Liver (tissue), 10 donors: ENCODE measurements at places on chromosomes 3 and 15. TPM values are rescaled to one million over a fixed set of nuclear protein-coding genes. Genes with fewer than 3 reads are reported as not detected.
A peak's percentile ranks its signal among the peaks of the same experiment; 100 is the strongest.

DNA sequence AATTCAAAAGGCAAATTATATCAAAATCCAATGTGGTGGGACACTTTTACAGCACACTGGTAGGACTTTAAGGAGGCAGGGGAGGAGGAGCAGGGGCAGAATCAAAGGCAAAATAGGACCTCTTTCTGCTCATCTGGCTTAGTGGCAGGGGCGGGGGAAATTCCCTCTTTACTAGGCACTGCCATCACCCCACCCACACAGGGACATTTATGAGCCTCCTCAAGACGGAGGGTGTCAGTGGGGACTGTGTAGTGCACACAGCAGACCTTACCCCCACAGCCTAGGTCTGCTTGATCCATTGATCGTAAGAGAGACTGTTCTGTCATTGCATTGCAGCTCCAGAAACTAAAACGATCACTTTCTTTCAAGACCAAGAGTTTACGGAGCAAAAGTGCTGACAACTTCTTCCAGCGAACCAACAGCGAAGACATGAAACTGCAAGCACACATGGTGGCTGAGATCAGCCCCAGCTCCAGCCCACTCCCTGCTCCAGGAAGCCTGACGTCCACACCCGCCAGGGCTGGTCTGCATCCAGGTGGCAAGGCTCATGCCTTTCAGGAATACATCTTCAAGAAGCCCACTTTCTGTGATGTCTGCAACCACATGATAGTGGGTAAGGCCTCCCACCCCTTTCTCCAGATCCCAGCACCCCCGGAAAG is 62.9 kb downstream of the STAC start:
- H3K27me3 ChIP-seq = no peaks in the 10 kb centered on the region
- H3K36me3 ChIP-seq = no peaks in the 10 kb centered on the region
- no peak for DNase-seq
- H3K4me1 ChIP-seq = no peaks in the 10 kb centered on the region

DNA sequence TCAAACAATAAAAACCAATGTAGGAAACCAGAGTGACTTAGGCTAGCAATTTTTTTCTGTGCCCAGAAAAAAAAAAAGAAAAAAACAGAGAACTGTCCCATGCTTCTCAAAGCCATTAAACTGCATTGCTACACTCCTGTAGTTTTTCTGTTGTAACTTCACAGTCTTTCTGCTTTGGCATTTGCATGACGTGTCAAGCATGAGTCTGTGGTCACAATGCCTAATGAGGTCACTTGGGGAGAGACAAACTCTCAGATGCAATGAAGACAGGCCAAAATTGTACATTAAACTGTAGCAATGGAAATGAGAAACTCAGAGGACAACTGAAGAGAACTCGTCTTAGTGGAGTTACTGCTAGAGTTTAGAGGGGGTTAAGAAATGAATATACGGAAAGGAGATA is 30.8 kb downstream of the CCDC80 start:
- H3K36me3 ChIP-seq = no peaks in the 10 kb centered on the region
- no peak overlapping the region for H3K27ac ChIP-seq
- no peaks in the 10 kb centered on the region for H3K27me3 ChIP-seq
- H3K4me1 ChIP-seq = no peaks in the 10 kb centered on the region
- no peak for DNase-seq
- no peak overlapping the region for H3K4me3 ChIP-seq

DNA sequence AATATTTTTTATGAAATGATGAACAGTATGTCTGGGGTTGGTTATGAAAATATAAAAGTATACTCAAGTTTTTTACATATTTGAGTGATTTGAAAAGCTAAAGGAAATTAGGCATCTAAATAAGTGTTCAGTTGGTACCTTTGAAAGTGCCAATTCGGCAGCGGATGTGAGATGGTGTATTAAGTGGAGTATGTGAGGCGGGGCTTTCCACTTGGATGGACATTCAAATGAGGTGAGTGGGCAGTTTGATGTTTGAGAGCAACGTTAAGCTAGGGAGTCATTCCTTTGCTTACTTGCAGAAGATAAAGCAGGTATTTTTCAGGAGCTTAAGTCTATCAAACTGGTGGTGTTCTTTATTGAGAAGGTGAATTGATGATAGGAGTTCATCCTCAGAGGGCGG is 189.0 kb upstream of the GOLIM4 start:
- H3K27ac ChIP-seq = no peak overlapping the region
- no peaks in the 10 kb centered on the region for H3K27me3 ChIP-seq
- H3K4me1 ChIP-seq = no peaks in the 10 kb centered on the region

DNA sequence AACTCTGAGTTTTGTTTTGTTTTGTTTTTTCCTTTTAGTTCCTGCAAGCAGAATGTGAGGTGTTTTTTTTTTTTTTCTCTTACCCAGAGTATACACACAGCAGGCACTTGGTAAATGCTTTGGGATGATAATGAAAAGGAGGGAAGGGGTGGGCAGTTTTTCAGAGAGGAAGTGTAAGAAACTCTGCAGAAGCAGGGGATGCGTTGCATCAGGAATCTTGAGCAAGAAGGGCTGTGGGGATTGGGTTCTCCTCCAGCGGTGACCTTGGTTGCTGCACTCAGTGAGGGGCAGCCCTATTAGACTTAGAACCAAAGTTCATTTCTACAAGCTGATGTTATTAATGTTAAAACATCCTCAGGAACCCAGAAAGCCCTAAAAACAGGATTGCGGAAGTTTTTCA is 32.2 kb upstream of the TMEM158 start:
- no peak overlapping the region for H3K4me3 ChIP-seq
- no peaks in the 10 kb centered on the region for H3K27me3 ChIP-seq
- no peak overlapping the region for H3K27ac ChIP-seq
- DNase-seq = no peak
- H3K4me1 ChIP-seq = no peaks in the 10 kb centered on the region

GRCh38 chr15:80582816-80583423 is 112.2 kb upstream of the ABHD17C start:
- peaks cover 9% of the 10 kb centered on the region for H3K4me1 ChIP-seq
- DNase-seq = no peak
- H3K27ac ChIP-seq = no peak overlapping the region
- H3K4me3 ChIP-seq = no peak overlapping the region
- H3K27me3 ChIP-seq = no peaks in the 10 kb centered on the region
- H3K36me3 ChIP-seq = no peaks in the 10 kb centered on the region

DNA sequence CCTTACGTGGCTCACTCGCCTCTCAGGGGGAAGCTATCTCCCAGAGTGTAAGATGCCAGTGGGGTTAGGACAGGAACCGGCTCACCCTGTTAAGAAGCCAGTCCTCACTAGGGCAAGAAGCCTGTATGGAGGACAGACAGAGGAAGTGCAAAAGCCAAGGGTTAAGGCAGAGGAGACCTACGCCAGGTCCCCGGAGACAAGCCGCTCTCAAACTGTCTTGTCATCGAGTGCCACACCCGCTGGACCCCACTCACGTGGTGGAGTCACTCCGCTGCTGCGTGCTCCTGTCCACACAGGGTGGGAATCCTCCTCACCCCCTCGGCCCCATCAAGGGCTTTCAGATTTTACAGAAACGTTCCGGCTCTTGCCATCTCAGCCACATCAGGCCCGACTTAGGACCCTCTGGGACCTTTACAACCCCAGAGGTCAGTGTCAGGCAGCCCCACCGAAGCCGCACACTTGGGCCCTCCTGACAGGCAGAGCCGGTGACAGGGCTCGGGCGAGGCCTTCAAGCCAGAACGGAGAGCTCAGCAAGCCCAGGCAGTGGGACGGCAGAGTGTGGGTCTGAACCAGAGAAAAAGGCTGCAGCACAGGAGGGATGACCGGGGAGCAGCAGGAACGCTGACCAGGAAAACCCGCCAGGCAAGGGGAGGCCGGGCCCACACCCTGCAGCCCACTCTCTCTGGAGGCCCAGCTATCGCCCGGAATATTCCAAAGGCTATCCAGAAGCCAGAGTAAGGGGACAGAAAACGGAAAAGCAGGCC is 61.7 kb downstream of the XXYLT1 start:
- H3K27ac ChIP-seq = peak overlapping the region; percentile 37
- no peaks in the 10 kb centered on the region for H3K36me3 ChIP-seq
- H3K27me3 ChIP-seq = no peaks in the 10 kb centered on the region
- no peak for DNase-seq
- H3K4me1 ChIP-seq = no peaks in the 10 kb centered on the region

GRCh38 chr15:45200799-45201556 is 13.2 kb upstream of the SHF start:
- H3K27ac ChIP-seq = peak overlapping the region; percentile 98
- peak overlapping the region; percentile 53 for H3K4me3 ChIP-seq
- H3K36me3 ChIP-seq = no peaks in the 10 kb centered on the region
- peaks cover 3% of the 10 kb centered on the region for H3K4me1 ChIP-seq
- peak; percentile 84 for DNase-seq

GRCh38 chr3:47301456-47301855 is 18.7 kb downstream of the KLHL18 start:
- H3K4me1 ChIP-seq = no peaks in the 10 kb centered on the region
- peaks cover 7% of the 10 kb centered on the region for H3K36me3 ChIP-seq
- DNase-seq = no peak

DNA sequence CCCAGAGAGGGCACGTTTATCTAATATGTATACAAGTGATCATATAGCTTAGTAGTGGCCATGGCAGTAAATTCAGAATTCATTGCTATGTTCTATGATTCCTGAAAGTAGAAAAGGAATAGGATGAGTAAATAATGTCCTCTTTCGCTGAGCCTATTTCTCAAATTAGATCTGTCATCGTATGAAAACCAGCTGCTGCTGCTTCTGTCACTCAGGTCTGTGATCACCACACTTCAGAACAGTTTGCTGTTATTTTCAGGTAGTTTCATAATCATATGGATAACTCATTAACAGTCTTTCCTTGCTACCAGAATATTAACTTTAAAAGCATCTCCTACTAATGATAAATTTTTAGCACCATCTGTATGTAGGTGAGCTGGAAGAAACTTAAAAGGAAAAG is 289.1 kb upstream of the AZI2 start:
- no peaks in the 10 kb centered on the region for H3K4me1 ChIP-seq
- no peaks in the 10 kb centered on the region for H3K27me3 ChIP-seq
- no peak overlapping the region for H3K4me3 ChIP-seq
- H3K36me3 ChIP-seq = no peaks in the 10 kb centered on the region

GRCh38 chr15:39535466-39535865 is 45.4 kb upstream of the THBS1 start:
- no peak overlapping the region for H3K27ac ChIP-seq
- H3K4me1 ChIP-seq = no peaks in the 10 kb centered on the region
- H3K27me3 ChIP-seq = no peaks in the 10 kb centered on the region
- DNase-seq = no peak

DNA sequence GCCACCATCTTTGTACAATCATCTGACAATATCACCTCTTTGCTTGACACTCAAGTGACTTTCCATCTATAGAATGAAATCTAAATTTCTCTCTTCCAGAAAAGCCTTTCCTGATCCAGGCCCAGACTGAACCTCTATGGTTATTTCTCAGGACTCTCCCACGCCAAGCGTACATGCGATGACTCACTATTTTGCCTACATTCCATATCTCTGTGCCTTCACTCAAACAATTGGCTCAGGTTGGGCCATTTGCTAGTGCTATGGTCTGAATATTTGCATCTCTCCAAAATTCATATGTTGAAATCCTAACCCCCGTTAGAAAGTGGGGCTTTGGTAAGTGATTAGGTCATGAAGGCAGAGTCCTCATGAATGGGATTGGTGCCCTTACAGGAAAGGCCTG is 43.9 kb downstream of the ST3GAL6 start:
- H3K27me3 ChIP-seq = no peaks in the 10 kb centered on the region
- no peak for DNase-seq
- no peak overlapping the region for H3K4me3 ChIP-seq
- H3K36me3 ChIP-seq = peaks cover 2% of the 10 kb centered on the region
- peaks cover 7% of the 10 kb centered on the region for H3K4me1 ChIP-seq

- DNase-seq = no peak
- no peak overlapping the region for H3K27ac ChIP-seq
- H3K36me3 ChIP-seq = no peaks in the 10 kb centered on the region
- no peaks in the 10 kb centered on the region for H3K27me3 ChIP-seq
- no peaks in the 10 kb centered on the region for H3K4me1 ChIP-seq
Measured at GRCh38 chr15:25695875-25696760, 167.0 kb downstream of the ATP10A start.

- DNase-seq = no peak
- H3K27me3 ChIP-seq = no peaks in the 10 kb centered on the region
- H3K4me3 ChIP-seq = no peak overlapping the region
Measured at GRCh38 chr3:129046732-129047552, 13.6 kb upstream of the GP9 start.

- H3K36me3 ChIP-seq = no peaks in the 10 kb centered on the region
- no peaks in the 10 kb centered on the region for H3K27me3 ChIP-seq
- no peak overlapping the region for H3K27ac ChIP-seq
- no peaks in the 10 kb centered on the region for H3K4me1 ChIP-seq
- H3K4me3 ChIP-seq = no peak overlapping the region
Measured at GRCh38 chr15:63347074-63347857, 34.4 kb downstream of the CA12 start.

GRCh38 chr3:149128821-149129220 is 617 bp upstream of the HPS3 start:
- no peak for DNase-seq
- H3K27me3 ChIP-seq = no peaks in the 10 kb centered on the region
- peak overlapping the region; percentile 75 for H3K27ac ChIP-seq
- H3K4me3 ChIP-seq = peak overlapping the region; percentile 90

GRCh38 chr15:93221759-93222158 is 132.7 kb upstream of the RGMA start:
- no peaks in the 10 kb centered on the region for H3K4me1 ChIP-seq
- no peak overlapping the region for H3K27ac ChIP-seq

GRCh38 chr15:63402498-63403253 is 21.0 kb upstream of the CA12 start:
- H3K27me3 ChIP-seq = no peaks in the 10 kb centered on the region
- peaks cover 3% of the 10 kb centered on the region for H3K4me1 ChIP-seq
- H3K4me3 ChIP-seq = no peak overlapping the region
- no peak overlapping the region for H3K27ac ChIP-seq

GRCh38 chr15:49036650-49037545 is 9.3 kb downstream of the SECISBP2L start:
- no peak for DNase-seq
- no peak overlapping the region for H3K4me3 ChIP-seq
- no peak overlapping the region for H3K27ac ChIP-seq
- H3K27me3 ChIP-seq = no peaks in the 10 kb centered on the region
- peaks cover 4% of the 10 kb centered on the region for H3K36me3 ChIP-seq
- peaks cover 13% of the 10 kb centered on the region for H3K4me1 ChIP-seq

DNA sequence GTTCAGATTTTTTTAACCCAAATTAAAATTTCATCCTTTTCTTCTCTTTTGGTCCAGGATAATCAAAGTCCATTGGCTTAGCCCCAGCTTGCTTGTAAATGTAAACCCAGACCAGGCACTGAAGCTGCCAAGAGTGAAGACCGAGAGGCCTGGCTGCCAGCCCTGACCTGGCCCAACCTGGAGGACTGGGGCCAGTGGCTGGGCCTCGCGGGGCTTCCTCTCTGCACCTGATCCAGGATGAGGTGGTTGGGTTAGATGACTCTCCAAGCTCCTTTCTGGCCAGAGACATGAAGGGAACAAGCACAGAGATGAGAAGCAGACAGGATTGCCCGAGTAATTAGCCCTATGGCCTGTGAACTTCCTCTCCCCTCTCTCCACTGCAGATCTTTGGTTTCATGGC is 50.6 kb downstream of the CMTM6 start:
- peaks cover 14% of the 10 kb centered on the region for H3K4me1 ChIP-seq
- DNase-seq = no peak
- H3K27ac ChIP-seq = no peak overlapping the region
- H3K4me3 ChIP-seq = no peak overlapping the region
- H3K27me3 ChIP-seq = no peaks in the 10 kb centered on the region
- H3K36me3 ChIP-seq = no peaks in the 10 kb centered on the region

GRCh38 chr3:111594781-111595180 is 365 bp downstream of the ZBED2 start:
- no peak overlapping the region for H3K4me3 ChIP-seq
- no peaks in the 10 kb centered on the region for H3K4me1 ChIP-seq
- H3K27ac ChIP-seq = no peak overlapping the region
- no peaks in the 10 kb centered on the region for H3K27me3 ChIP-seq
- H3K36me3 ChIP-seq = no peaks in the 10 kb centered on the region

The ZMYND10 gene
- total RNA-seq = 0.09 TPM

The CHST2 gene
- total RNA-seq = 1.2 TPM

The TMEM212 gene
- not detected for total RNA-seq
